Omental fat pad (tissue), 4 donors: ENCODE measurements at places on chromosomes 2 and 18.

DNA sequence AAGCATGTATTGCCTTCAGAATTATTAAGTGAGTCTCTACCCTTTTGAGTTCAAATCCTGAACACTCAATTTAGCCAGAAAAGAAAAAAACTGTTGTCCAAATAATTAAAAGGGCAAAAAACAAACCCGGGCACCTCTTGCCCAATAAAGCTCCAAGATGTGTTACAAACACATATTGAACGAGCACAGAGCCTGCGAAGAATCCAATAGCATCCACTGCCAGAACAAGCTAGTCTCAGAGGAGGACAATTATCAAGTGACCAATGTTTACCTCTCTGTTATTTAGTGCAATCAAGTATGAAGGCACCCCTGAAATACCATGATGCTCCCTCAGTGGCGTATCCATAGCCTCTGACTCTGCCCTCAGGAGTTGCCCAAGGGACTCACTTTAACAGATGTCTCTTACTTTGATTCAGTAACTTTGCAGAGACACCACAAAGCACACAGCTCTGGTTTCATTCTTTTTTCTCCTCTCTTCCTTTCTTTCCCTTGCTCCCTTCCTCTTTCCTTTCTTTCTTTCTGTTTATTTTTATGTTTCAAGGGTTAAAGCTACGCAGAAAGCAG lies 93.5 kb upstream of the SPATS2L start:
- DNase-seq, result no peak

GRCh38 chr2:224520064-224520463 lies 65.1 kb downstream of the CUL3 start:
- DNase-seq, result no peak

DNA sequence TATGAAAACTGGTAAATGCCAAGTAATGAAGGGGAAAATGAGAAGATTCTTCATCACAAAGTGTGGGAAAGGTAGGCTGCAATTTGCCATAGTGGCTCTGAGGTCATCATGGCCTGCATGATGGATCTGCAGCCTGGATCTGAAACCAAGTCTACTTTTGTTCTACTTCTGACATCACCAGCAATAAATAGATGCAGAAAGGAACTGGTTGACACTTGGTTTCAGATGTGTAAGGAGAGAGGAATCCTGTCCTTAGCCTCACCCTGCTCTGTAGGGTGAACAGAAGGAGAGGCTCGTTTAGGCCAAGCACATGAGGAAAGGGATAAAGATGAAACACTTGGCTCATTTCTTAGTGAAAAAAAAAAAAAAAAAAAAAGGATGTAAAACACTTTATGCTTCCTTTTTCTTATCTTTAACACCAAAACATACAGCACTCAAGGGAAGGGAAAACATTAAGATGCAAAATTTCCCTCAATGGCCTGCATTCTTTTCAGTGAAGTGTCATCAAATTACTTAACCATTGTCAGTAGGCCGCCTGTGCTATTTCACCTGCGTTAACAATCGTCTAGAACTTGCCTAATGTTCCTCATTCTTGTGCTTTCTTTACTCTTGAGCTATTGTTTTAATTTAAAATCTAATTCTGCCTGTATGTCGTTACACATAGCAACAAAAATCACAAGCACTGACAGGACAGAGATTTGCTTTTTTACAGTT lies 3.9 kb downstream of the NEB start:
- no peak for DNase-seq

GRCh38 chr2:146523196-146523595 lies 1321.6 kb upstream of the ACVR2A start:
- no peak for DNase-seq

DNA sequence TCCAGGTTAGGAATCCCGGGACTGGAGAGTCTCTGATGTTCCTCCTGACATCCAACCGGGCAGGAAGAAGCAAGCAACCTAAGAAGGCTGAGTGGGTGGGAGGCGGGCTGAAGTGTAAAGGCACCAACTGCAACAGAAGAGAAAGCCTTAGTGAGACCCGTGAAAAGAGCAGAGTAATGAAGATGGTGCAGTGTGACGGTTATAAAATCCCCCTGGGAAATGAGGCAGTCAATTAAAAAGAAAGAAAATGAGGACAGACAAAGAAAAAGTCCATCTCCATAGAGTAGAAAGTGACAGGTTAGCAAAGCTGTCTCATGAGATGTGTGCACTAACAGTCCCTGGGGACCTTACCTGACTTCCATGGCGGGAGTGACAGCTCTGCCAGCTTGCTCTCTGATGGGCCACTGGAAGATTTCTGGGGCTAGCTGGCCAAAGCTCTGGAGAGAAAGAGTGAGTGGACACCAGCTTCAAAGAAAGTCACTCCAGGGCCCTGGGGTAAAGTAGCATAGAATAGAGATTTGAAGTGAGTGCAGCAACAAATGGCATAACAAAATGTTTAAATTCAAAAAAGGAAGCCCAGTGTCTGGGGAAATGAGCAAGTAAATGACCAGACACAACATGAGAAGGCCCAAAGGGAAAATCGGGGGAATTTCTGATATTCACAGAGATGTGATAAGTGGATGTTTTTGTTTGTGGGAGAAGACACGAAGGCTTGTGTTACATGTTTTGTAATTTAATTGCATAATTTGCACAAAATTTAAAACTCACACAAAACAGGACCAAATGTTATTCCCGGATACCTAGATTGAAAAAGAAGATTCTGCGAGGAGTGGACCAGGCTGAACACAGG lies 44.1 kb upstream of the IGFBP2 start:
- DNase-seq, result no peak

GRCh38 chr2:187976259-187976985 lies 315.3 kb upstream of the GULP1 start:
- no peak for DNase-seq

- no peak for DNase-seq
These were observed 47.7 kb upstream of the SMAD2 start for GRCh38 chr18:47978141-47978540.

GRCh38 chr18:6055711-6056110 lies 160.4 kb upstream of the TMEM200C start:
- no peak for DNase-seq

GRCh38 chr18:37179384-37179783 lies 350.5 kb downstream of the KIAA1328 start:
- DNase-seq, result no peak

GRCh38 chr2:229734410-229734809 lies 20.1 kb upstream of the DNER start:
- no peak for DNase-seq

GRCh38 chr2:31711737-31712136 lies 131.0 kb upstream of the SRD5A2 start:
- DNase-seq, result no peak

GRCh38 chr2:231378026-231378722 lies 17.3 kb upstream of the B3GNT7 start:
- no peak for DNase-seq

GRCh38 chr2:147275943-147276342 lies 568.9 kb upstream of the ACVR2A start:
- DNase-seq, result no peak

DNA sequence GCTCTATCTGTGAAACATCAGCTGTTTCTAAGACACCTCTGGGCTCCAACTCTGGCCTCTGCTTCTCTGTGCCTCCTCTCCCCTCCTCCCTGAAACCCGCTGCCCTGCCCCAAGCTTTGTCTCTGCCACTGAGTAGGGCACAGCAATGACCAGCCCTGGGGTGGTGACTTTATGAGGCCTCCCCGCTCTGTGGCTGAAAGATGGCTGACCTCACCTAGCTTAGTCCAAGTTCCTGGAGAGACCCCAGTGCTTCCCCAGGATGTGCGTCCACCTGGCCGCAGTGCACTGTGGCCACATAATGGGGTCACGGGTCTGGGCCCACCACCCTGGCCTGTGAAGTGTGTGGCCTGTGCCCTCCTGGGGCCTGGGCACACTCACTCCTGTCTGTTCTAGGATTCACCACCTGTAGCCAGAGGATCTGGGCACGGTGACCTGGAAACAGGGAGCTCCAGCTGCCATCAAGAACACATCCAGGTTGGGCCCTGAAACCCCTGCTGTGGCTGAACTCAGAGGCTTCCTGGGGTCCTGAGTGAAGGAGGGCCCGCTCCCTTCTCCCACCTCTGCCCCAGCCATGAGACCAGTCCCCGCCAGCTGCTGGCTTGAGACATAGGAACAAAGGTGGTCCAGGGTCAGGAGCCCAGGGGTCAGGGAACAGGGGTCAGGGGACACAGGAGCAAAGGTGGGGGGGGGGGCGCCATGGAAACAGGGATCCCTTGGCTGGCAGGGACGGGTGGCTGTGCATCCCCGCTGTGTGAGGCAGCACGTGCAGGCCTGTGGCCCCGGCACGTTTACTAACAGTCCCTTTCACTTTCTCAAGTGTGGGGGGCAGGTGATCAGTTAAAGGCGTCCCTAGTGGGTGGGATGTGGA lies 29.3 kb upstream of the OTOS start:
- DNase-seq, result no peak

DNA sequence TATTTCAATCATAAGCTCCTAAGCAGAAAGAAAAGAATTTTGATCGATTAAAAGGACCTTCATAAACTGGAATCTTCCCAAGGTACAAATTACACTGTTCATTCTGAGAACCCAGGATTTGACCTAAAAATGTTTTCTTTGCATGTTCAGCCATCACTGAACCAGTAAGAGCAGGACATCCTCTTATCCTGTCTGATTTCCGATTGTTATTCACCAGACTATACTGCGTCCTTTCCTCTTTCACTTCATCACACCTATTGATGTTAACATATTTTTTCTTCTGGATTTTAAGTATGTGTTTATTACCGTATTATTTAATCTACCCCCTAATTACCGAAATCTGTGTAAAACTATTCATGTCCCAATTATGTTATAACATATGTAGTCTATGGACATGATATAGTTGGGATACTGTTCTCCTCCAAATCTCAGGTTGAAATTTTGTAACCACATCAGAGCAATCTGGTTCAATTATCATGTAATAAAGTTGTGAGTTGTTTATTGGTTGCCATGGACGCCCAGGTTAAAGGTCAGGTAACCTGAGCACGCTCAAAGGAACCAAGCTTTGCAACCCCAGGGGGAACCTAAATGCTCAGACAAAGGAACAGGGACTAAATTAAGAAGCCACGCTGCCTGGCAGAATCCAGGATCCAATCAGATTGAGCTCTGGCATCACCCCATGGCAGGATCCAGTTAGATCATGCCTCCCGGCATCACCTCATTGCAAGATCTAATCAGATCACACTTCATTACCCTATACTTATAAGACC lies 11.6 kb upstream of the TBC1D8 start:
- no peak for DNase-seq

DNA sequence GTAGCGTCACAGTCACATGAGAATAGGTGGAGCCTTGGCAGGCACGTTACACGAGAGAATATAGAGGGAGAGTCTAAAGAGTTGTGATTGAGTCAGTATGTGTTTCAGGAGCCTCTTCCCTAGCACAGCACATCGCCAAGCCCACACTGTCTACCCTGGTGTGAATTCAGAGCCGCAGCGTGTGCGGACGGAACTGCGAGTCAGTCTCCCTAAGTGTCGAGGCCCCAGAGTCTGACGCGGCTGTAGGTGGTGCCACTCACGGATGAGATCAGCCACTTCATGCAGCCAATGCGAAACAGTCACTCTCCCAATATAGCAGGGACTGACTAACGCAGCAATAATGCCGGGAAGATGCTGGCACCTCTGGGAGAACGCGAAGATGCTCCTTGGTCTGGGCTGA lies 587.3 kb upstream of the ID2 start:
- no peak for DNase-seq

GRCh38 chr2:45289997-45290709 lies 280.9 kb upstream of the SIX2 start:
- DNase-seq, result no peak

- DNase-seq, result no peak
These were observed 785 bp downstream of the ZNF892 start for GRCh38 chr2:95208106-95208505.

DNA sequence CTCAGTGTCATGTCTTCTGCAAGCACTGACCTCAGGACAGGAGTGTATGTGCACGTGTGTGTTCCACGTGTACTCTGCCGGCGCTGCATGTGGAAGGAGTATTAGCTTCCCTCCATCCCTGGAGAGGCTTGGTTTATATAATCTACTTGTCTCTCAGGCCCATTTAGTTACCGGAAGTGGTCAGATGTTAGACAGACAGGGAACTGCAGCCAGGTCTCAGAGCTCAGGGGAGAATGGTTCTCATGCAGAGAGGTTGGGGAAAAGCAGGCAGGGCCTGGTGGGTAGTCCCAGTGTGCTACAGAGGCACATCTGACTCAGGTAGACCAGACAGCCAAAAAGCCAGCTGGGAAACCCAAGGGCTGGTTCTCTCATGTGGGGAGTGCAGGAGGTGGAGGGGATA lies 167.9 kb downstream of the CTIF start:
- no peak for DNase-seq

- DNase-seq, result no peak
These were observed 69.8 kb upstream of the IL1R2 start for GRCh38 chr2:101921953-101922325.

DNA sequence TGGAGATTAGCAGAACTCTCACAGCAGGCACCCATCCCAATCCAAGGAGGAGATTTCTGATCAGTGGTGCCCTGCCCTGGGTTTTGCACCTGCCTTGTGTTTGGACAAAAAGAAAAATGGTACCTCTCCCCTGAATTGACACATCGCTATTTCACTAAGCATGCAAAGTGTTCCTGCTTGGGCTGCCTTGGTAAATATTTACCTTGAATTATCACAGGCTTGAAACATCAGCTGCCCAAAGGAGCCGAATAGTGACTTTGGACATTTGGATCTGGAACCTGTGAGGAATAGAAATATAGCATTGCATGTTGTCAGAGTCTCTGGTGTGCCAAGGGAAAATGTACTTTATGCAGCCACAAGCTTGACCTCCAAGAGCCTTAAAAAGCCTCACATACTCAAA lies 926.4 kb upstream of the FANCL start:
- DNase-seq, result no peak

GRCh38 chr18:60096428-60096827 lies 196.6 kb downstream of the PMAIP1 start:
- DNase-seq, result no peak

GRCh38 chr2:54459037-54459441 lies 2.9 kb downstream of the SPTBN1 start:
- no peak for DNase-seq

- no peak for DNase-seq
These were observed 32.7 kb downstream of the VSNL1 start for GRCh38 chr2:17573085-17573803.

DNA sequence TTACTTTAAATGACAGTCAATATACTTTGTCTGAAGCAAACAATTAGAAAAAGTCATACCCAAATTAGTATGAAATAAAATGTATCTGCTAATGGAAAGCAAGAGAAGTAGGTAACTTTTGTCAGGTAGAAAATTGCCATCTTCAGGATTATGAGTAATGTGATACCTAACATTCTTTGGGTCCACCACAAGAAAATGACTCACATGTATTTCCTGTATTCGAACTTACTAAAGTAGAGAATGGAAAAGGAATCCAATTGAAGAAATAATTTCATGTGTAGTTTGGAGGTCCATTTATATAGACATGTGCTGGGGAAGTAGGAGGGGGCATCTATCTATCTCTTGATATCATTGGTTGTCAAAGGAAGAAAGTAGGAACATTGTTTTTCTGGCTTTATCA lies 636.2 kb upstream of the CHAC2 start:
- no peak for DNase-seq

- no peak for DNase-seq
These were observed 94.3 kb downstream of the HDAC4 start for GRCh38 chr2:239306274-239307220.

- DNase-seq, result no peak
These were observed 168.5 kb upstream of the ZSWIM2 start for GRCh38 chr2:187017438-187017837.

GRCh38 chr2:160418853-160419252 lies 74.8 kb downstream of the RBMS1 start:
- DNase-seq, result no peak
